GM13976 (cell line): ENCODE measurements at places on chromosomes 13 and 19.
A peak's percentile ranks its signal among the peaks of the same experiment; 100 is the strongest.

GRCh38 chr19:30696514-30696913 is 324.3 kb downstream of the ZNF536 start:
- DNase-seq = no peak

GRCh38 chr19:10416380-10417257 is 3.7 kb upstream of the PDE4A start:
- peak; percentile 93 for DNase-seq

DNA sequence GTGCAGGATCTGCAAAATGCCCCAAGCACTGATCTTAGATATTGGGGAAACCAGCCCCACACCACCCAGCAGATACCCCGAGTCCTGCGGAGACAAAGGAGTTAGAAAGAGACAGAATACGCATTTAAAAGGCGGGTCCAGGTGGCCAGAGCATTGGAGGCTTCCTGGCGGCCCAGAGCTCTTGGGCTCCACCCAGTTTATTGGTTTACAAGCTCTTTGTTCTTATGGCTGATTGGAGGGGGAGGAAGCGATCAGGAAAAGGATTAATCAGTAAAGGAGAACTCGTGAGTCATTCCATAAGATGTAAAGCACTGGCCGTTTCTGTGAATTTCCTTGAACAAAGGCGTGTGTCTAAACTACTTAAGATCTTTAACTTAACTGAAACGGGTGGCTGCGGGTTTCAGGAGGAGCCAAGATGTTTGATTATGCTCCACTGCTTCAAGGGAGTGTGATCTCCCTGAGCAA is 926 bp downstream of the ZNF587 start:
- DNase-seq = no peak

DNA sequence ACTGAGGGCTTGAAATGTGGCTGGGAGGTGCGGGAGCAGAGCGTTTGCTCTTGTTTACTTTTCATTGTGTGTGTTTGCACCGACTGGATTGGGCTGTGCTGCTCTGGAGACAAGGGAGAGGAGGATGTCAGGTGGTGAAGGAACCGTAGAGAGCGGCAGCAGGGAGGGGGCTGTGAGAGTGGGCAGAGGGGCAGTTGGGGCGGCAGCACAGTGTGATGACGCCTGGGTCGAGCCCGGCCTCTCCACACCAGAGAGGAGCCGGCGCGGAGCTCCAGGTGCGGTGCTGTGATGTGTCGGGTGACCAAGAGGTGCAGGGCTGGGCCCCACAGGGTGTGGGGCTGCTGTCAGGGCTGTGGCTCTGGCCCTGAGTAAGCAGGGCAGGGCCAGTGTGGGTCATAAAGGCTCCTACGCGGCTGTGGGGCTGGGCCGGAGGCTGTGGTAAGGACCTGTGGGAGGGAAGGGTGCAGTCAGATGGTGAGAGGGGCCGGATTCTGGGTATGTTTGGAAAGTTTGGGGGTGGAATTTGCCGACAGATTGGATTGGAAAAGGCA is 10.5 kb downstream of the NAXD start:
- no peak for DNase-seq

GRCh38 chr19:10701955-10702525 is 801 bp downstream of the QTRT1 start:
- DNase-seq = peak; percentile 71
